ENCODE measurements at places on chromosomes 6 and 20.

DNA sequence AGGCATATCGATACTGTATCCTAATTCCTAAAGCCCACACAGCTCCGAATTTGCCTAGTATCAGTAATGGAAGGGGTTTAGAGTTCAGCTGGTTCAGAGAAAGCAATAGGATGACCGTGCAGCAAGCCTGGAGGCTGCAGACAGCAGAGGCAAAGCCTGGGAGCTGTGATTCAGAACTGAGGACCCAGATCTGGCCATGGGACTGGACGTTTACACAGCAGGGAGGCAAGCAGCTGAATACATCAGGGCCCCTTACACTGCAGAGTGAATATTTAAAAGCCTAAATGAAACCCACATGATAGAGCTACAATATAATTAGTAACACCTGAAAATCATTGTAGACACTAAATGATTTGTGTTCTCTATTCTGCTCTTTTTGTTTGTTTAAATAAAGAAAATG lies 38.0 kb downstream of the ELOVL2 start:
- DNase-seq = peak; percentile 87

DNA sequence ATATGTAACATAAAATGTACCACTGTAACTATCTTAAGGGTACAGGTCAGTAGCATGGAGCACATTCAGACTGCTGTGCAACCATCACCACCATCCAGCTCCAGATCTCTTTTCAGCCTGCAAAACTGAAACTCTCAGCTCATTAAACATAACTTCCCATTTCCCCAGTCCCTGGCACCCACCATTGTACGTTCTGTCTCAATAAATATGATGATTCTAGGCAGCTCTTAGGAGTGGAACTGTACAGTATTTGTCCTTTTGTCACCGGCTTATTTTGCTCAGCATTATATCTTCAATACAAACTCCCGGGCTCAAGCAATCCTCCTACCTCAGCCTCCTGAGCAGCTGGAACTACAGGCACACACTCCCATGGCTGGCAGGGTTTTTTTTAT lies 1.5 kb downstream of the ZC3H12D start:
- DNase-seq = no peak

DNA sequence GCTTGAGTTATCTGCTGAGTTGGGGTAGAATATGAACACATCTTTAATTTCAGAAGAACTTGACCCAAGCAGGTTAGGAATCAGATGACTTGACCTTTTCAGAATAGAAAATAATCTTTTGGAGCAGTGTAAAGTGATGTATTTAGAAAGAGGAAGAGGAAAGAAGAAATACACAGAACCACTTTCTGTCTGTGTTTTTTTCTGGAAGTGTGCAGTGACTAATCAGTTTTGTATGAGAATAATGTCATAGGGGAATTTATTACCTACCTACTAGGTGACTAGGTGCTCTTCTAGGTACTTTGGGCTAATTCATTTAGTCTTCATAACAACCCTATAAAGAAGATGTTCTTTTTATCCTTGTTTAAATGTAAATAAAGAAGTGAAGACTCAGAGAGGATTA lies 3.0 kb downstream of the PPP1R14C start:
- DNase-seq = no peak

DNA sequence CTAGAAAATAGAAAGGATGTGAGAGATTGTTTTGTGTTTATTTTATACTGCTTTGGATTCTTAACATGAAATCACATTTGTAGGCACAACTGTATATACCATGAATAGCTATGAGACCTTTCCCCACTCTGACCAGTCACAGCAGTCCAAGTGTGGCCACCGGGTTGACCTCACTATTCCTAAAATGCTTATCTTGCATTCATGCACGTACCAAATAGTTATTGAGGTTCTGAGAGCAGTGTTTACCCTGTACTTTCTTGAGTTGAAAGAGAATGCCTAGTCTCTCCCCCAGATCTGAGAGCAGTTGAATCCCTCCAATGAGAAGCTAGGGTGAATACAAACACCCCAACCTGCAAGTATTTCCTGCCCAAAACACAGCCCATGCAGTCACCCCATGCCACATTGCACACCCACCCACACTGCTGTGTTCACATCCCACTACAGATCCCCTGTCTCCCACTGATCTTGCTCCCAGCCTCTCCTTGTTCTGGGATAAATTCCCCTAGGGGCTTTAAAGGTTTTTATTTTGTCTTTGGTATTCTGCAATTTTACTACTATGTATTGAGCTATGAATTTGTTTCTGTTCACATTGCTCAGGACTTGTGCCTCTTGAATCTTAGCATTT lies 51.6 kb downstream of the GOPC start:
- DNase-seq = no peak

DNA sequence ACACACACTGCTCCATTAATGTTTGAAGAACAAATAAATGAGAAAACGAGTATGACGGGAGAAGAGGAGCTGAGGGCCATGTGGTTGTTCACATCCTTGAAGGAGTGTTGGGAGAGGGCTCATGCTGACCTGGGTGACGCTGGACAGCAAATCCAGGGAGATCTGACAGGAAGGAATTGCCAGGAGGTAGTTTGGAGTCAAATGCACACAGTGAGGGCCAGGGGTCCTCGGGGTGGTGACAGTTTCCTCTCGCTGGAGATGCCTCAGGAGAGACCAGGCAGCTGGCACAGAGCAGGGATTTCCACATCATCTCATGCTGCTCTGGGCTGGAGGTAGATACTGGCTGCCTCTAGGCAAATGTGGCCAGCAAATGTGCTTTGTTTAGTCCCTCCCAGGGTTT lies 2.0 kb upstream of the TMEM181 start:
- no peak for DNase-seq

GRCh38 chr6:33201147-33201545 lies 479 bp downstream of the SLC39A7 start:
- DNase-seq = no peak

- peak; percentile 46 for DNase-seq
Measured at GRCh38 chr6:111482188-111482958, 645 bp downstream of the REV3L start.

DNA sequence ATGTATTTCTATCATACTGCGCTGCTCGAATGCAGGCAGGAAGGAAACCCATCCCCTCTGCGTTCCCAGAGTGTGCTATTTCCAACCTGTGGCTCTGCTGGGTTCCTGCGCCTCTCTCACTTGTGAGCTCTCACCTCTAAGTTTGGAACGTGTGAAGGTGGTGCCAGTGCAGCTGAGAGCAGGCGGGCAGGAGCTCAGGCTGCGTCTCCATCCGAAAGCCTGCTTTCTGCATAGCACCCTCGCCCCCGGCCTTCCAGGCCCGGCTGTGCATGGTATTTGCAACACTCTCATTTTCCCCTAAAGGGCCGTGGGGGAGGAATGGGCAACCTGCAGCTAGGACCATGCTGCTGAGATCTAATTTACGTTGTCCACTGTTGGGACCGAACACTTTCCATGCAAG lies 288.0 kb upstream of the TSHZ2 start:
- no peak for DNase-seq

DNA sequence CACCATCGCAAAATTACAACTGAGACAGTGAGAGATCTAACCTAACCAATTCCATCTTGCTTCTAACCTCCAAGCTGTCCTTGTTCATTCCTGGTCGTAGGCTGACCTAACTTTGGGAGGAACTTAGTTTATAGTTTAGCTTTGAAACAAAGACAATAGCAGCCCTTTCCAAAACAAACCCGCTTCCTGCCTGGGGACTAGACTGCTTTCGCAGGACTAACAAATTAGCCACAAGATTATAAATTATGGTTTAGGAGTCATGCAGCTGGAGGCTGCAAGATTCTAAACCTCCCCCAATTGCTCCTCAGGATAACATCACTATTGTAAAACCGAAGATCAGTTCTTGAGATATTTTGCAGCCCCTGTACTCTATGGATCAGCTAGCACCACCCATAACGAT lies 63.2 kb downstream of the TRIM27 start:
- no peak for DNase-seq

DNA sequence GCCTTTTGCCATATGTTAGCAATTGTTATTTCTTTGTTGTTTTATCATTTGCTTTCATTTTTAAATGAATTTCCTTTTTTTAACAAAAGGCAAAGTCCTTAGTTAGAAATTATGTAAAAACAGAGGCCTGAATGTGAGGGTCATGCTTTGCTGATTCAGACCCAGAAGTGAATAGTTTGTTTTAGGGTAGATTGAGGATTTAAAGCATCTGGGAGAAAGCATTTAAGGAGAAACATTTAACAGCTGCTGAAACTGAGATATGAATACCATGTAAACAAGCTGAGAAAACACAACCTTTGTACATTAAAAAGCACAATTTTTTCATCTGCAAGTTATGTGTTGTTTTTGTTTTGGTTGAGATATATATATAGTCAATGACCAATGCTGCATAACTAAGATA lies 8.0 kb downstream of the HTR1B start:
- DNase-seq = no peak

GRCh38 chr6:104951677-104952076 lies 5.2 kb upstream of the LIN28B start:
- DNase-seq = no peak

DNA sequence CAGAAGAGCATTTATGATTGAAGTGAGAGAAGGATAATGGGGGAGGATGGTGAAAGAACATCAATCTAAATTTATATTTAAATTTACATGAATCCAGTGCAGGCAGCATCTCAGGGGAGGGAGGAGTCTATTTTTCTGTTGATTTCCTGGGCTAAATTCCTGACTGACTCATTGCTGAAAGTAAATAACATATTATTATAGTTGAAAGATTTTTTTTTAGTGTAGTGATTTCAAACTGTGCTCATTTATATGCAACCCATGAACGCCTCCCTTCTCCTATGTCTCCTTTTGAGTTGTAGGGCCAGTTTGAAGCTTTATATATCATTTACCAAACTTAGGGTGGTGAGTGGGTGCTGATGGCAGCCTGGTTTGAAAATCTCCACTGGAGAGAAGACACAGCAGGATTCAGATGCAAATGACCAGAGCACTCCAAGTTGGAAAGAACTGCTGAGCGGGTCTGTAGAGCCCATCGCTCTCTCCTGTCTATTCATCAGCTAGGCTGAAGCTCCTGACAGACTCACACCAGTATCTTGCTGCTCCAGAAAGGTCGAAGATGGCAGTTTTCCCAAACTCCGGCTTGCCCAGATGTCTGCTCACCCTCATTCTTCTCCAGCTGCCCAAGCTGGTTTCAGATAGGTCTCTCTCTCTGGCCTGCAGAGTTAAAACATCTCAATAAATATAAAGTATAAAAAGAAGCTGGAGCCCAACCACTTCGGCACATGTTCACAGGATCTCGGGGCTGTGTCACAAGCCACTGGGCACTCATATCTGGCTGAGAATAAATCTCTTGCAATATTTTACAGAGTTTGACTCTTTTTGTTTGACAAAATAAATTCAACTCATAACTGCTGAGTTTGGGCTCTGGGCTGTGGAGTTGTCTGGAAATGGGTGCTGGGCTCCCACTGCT lies 18.3 kb downstream of the BTN2A1 start:
- no peak for DNase-seq

DNA sequence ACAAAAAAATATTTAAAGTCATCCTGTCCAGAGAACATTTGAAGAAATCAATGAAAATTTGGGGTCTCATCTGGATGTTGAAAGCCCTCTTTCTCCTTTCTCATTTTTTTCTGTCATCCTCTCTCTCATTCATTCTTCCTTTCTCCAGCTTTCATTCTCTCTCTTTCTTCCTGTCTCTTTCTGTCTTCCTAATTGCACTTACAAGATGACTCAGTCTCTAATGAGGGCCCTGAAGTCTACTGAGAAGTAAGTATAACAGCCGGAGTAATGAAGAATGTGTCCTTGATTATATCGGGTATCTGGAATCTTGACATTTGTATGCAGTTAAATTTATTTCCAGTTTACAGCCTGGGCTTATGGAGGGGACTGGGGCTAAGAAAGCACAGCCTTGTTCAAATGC lies 232.2 kb upstream of the SULF2 start:
- DNase-seq = no peak

DNA sequence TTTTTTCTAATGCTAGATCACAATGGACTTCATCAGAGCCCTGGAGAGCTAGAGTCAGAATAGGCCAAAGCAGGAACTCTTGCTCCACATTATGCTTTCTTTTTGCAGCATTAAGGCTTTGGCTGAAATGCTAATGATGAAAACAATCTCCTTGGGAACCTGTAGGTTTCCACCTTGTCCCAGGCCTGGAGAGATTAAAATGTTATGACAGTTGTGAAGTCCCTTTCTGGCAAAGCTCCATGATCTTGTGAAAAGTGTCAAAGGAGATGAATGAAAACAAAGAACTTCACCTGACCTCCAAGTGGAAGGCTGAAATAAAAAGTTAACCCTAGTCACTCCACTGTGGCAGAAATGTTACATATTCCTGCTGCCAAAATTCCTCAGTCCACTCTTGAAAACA lies 64.0 kb upstream of the LRRC1 start:
- DNase-seq = no peak

- peak; percentile 6 for DNase-seq
Measured at GRCh38 chr6:111011360-111012142, 29.7 kb downstream of the RPF2 start.

GRCh38 chr20:52852714-52853113 lies 119.4 kb upstream of the TSHZ2 start:
- peak; percentile 15 for DNase-seq

DNA sequence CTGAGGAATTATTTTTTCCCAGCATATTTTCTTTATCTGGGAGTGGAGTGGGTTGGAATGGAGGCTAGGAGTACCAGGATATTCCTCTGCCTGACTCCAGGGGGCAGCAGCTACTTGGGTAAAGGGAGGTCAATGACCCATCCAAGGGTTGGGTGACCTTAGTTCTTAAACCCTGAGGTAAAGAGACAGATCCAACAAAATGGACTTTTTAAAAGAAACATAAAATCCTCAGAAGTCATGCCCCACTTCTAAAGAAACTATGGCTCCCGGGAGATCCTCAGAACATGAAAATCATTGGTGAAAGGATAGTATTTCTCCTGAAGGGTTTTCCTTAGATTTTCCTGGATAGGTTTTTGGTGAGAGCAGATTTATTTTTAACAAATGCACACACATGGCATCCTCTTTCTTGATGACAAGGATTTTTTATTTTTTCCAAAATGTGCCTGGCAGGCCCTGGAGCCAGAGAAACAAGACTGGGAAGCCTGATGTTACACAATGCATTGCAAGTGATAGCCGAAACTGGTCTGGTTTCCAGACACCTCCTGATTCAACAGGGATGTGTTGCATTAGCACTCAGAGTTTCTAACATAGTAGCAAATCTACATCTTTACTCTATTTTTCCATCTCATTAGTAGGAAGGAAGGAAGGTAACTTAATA lies 240.9 kb upstream of the BTBD3 start:
- DNase-seq = peak; percentile 26

GRCh38 chr20:12371990-12372389 lies 454.3 kb downstream of the BTBD3 start:
- peak; percentile 98 for DNase-seq

DNA sequence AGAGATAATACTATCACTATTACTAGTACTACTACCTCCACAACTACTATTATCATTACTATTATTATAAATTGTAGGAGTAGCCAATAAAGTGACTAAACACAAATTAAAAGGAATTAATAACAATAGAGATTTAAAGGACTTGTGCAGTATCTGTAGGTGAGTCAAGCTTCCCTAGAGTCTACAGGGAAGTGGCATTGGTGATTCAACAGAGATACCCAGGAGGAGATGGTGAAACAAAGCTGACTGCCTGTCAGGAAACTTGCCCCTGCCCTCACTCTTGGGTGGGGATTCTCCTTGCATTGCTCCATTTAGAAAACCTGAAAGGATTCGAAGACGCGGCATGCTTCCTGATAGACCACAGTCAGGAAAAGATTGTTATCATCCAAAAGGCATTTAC lies 23.3 kb upstream of the BCLAF1 start:
- DNase-seq = no peak
